ENCODE measurements at places on chromosomes 1 and 21. TPM values are rescaled to one million over a fixed set of nuclear protein-coding genes. Genes with fewer than 3 reads are reported as not detected.

GRCh38 chr1:41894101-41894807 is 24.5 kb downstream of the HIVEP3 start:
- DNase-seq = no peak

GRCh38 chr1:180504186-180504585 is 1.8 kb upstream of the ACBD6 start:
- DNase-seq = no peak

Gene CADM3
- total RNA-seq = 115 TPM

Gene TRNP1
- 16.7 TPM for total RNA-seq

DNA sequence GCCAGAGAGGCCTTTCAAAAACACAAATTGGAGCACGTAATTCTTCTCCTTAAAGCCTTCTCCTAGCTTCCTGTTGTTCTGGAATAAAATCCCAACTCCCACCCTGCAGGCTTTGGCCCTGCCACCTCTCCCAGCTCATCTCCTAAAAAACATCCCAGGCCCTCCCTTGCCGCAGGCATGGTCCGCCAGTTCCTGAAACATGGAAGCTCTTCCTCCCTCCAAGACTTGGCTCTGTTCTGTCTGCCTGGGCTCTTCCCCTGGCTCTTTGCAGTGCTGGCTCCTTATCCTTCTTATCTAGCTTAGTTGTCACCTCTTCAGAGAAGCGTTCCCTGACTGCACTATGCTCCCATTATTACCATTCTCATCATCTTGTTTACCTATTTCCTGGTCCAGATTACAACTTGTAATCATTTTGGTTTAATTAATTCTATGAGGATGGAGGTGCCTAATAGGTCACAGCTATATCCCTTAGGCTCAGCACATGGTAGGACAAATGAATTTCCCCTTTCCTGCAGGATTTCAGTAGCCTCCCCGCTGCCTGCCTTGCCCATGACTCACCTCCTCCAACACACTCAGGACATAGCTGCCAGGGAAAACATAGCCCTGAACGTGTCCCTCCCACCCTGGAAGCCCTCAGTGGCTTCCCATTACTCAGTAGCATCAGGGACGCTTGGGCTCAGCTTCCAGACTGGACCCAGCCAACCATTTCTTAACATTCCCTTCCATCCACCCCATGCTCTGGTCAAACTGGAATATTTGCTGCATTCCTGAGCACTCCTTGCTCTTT is 15.7 kb upstream of the IGSF21 start:
- no peak for DNase-seq

GRCh38 chr1:6468729-6469461 is 2.9 kb upstream of the TNFRSF25 start:
- no peak for DNase-seq

Gene TBX19
- 0.41 TPM for total RNA-seq

GRCh38 chr1:50077273-50077672 is 31.4 kb upstream of the ELAVL4 start:
- DNase-seq = no peak

GRCh38 chr21:33622253-33622652 is 19.3 kb downstream of the CRYZL1 start:
- no peak for DNase-seq

DNA sequence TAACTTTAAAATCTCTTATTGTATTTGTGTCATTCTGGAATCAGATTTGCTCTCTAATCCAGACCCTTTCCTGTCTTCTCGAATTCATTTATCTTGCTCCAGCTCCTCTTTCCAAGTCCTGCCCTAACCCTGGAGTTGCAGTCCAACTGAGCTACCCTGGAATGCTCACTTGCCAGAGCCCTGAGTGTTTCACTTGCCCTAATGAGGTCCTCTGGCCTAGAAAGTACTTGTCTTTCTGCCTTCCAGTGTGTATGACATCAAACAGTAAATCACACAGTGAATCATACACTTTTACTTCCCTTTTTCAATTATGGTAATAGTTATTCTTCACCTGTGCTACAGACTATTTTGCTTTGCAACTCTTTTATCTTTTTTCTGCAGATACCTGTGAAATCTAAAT is 96.9 kb downstream of the NEK7 start:
- no peak for DNase-seq

DNA sequence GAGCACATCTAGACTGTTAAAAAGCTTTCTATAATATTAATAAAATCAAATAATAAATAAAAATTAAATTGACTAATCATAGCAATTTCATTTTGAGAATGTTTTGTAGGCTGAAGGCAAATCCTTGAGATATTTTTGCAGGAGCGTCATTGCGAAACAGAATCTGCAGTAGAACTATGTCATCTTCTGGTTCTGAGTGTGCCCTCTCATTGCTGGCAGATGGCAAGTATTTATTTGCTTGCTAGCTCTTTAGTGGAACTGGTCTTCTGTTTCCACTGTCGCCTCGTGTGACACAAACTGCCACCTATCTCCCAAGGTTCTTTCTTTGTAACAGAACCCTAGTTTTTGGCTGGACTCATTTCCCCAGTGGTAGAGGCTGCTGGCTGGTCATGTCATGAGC is 19.0 kb upstream of the IRF2BP2 start:
- DNase-seq = no peak

DNA sequence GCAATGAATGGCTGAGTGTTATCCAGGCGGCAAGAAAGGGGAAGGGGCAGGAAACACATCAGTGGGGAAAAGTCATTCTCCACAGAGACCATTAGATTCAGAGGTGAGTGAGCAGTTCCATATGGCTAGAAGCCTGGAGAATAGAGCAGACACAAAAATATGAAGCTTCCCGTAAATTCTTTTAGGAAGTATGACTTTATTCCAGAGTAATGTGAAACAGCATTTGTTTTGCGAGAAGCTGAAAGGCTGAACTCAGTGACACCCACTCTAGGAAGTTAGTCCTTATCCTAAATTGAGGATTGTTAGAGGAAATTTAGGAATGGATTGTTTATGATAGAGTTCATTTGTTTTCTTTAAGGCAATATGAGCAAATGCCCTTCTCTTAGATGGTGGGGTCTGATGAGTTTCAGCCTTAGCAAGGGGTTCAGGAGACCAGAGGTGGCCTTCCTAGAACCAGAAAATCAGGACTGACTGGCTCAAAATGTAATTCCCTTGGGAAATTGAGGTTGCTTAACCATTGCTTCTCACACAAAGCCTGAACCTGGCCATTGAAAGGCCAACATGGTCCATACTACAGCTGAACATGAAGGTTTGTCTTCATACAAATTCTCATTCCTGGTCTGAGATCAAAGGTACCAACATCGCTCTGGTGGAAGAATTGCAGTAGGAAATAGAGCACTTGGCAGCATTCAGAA is 167.5 kb downstream of the TPR start:
- DNase-seq = no peak

- DNase-seq = no peak
Observed at GRCh38 chr21:25501462-25501861, 105.8 kb downstream of the MRPL39 start.

Gene CFHR1
- total RNA-seq = 0.41 TPM

GRCh38 chr1:152683846-152684245 is 2.1 kb upstream of the LCE2B start:
- DNase-seq = no peak

Measured in frontal cortex (tissue), 4 donors.